Motor neuron (in vitro differentiated cells): ENCODE measurements at places on chromosomes 3 and 15.

- no peak for ATAC-seq
Observed at GRCh38 chr15:53834214-53834613, 74.8 kb upstream of the WDR72 start.

- no peak for ATAC-seq
Observed at GRCh38 chr3:132659000-132659364, 627 bp downstream of the ACAD11 start.

DNA sequence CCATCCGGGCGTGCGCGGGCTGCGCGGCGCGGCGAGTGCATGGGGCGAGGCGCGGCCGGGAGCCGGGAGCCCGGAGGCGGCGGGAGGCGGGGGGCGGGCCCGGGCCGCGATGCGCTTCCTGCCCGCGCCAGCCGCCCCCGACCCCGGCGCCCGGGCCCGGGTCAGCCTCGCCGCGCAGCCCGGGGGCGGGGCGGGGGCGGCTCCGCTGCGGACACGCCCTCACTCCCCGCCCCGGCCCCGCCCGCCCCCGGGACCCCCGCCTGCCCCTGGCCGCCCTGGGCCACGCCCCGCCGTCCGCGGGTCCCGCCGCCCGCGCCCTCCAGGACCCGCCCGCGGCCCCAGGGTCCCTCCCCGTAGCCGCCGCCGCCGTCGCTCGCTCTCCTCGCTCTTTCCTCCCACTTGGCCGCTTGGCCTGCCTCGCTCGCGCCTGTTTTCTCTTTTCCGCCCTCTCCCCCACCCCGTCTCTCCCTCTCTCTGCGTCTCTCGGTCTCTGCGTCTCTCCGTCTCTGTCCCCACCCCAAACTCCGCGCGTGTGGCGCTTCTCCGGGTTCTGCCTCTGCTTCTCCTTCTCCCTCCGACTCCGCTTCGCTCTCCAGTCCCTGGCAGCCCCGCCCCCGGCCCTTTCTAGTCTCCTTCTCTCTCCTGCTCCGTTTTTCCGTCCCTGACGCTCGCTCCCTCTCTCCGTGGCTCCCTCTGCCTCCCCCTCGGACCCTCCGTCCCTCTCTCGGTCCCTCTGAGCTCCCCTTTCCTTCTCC is at the start of gene PLXND1:
Gene PLXND1, minus strand, starts transcription at position 41 of the 755 bp plus-strand sequence. Its CDS starts 37 bp downstream, at position 4.
- ATAC-seq = peak; percentile 74

DNA sequence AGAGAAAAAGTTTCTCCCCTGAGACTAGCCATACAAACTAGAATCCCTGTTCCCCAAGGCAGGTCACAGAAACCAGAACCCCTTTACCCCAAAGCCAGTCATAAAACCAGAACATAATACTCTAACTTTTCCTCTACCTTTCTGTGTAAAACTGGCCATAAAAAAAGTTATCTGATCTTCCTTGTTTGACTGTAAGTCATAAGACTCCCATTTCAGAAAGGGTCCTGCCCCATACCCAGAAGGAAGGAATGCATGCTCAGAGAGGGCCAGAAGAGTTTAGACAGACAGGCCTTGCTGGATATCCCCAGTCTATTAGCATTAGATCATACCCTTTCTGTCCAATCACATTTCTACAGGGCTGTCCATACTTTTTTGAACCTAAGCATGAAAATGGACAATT is 27.2 kb downstream of the SCN11A start:
- ATAC-seq = no peak
